ENCODE measurements at places on chromosomes 16 and 17. TPM values are rescaled to one million over a fixed set of nuclear protein-coding genes. Genes with fewer than 3 reads are reported as not detected.

The KRTAP4-3 gene
- not detected for polyA plus RNA-seq

The SCNN1G gene
- polyA plus RNA-seq, result 41.8 TPM

The STH gene
- not detected for polyA plus RNA-seq

The TNP2 gene
- not detected for polyA plus RNA-seq

The CTRB1 gene
- 0.04 TPM for polyA plus RNA-seq

The PGAP6 gene
- polyA plus RNA-seq, result 59.7 TPM

The VPS9D1 gene
- 12.9 TPM for polyA plus RNA-seq

The FBXL20 gene
- 12.7 TPM for polyA plus RNA-seq

The SP2 gene
- polyA plus RNA-seq, result 25.6 TPM

The SEC14L1 gene
- 93.4 TPM for polyA plus RNA-seq

The CEP112 gene
- 11.3 TPM for polyA plus RNA-seq

The DNAH17 gene
- polyA plus RNA-seq, result 1.8 TPM

The EFCAB13 gene
- 6.8 TPM for polyA plus RNA-seq

The PLK1 gene
- 24.8 TPM for polyA plus RNA-seq

The SEPTIN1 gene
- 3.0 TPM for polyA plus RNA-seq

The CPHXL gene
- not detected for polyA plus RNA-seq

The SNAI3 gene
- 0.39 TPM for polyA plus RNA-seq

The TP53TG3F gene
- not detected for polyA plus RNA-seq

The TMEM256 gene
- 90.5 TPM for polyA plus RNA-seq

The EVPLL gene
- polyA plus RNA-seq, result 0.37 TPM

The KRTAP1-5 gene
- polyA plus RNA-seq, result not detected

The NOG gene
- 1.5 TPM for polyA plus RNA-seq

The COA3 gene
- 172 TPM for polyA plus RNA-seq

The KRT15 gene
- polyA plus RNA-seq, result 2.9 TPM

The DPEP3 gene
- not detected for polyA plus RNA-seq

The CDRT15L2 gene
- not detected for polyA plus RNA-seq

The TPSG1 gene
- polyA plus RNA-seq, result 1.6 TPM

The ARHGDIG gene
- 3.4 TPM for polyA plus RNA-seq

The ITGAD gene
- polyA plus RNA-seq, result 0.29 TPM

The DNASE1L2 gene
- polyA plus RNA-seq, result 1.8 TPM
